ENCODE measurements at places on chromosomes 1 and 21. TPM values are rescaled to one million over a fixed set of nuclear protein-coding genes. Genes with fewer than 3 reads are reported as not detected.

SLC25A34 gene
- total RNA-seq = 0.56 TPM

NBPF4 gene
- not detected for total RNA-seq

VCAM1 gene
- total RNA-seq = 0.83 TPM

SAMD13 gene
- 1.2 TPM for total RNA-seq

GUCA2B gene
- total RNA-seq = not detected

ZMYND12 gene
- total RNA-seq = 1.4 TPM

Measured in activated CD8-positive, alpha-beta T cell treated with anti-CD3 and anti-CD28 coated beads for 36 hours (primary cell).